ENCODE measurements at places on chromosomes 4 and X. TPM values are rescaled to one million over a fixed set of nuclear protein-coding genes. Genes with fewer than 3 reads are reported as not detected.

The PPP2R2C gene
- 1.7 TPM for total RNA-seq

The CXorf49 gene
- not detected for total RNA-seq

The MAGEA2 gene
- not detected for total RNA-seq

GRCh38 chr4:41155194-41155830, 59.0 kb downstream of the APBB2 start:
- H3K4me3 ChIP-seq: no peak overlapping the region
- H3K4me1 ChIP-seq: peaks cover 6% of the 10 kb centered on the region
- no peak for DNase-seq
- H3K27ac ChIP-seq: no peak overlapping the region

- H3K27me3 ChIP-seq: no peaks in the 10 kb centered on the region
- no peak for DNase-seq
- no peaks in the 10 kb centered on the region for H3K36me3 ChIP-seq
- H3K27ac ChIP-seq: no peak overlapping the region
- no peaks in the 10 kb centered on the region for H3K4me1 ChIP-seq
Observed at GRCh38 chr4:120680647-120681228, 241.8 kb downstream of the PRDM5 start.

DNA sequence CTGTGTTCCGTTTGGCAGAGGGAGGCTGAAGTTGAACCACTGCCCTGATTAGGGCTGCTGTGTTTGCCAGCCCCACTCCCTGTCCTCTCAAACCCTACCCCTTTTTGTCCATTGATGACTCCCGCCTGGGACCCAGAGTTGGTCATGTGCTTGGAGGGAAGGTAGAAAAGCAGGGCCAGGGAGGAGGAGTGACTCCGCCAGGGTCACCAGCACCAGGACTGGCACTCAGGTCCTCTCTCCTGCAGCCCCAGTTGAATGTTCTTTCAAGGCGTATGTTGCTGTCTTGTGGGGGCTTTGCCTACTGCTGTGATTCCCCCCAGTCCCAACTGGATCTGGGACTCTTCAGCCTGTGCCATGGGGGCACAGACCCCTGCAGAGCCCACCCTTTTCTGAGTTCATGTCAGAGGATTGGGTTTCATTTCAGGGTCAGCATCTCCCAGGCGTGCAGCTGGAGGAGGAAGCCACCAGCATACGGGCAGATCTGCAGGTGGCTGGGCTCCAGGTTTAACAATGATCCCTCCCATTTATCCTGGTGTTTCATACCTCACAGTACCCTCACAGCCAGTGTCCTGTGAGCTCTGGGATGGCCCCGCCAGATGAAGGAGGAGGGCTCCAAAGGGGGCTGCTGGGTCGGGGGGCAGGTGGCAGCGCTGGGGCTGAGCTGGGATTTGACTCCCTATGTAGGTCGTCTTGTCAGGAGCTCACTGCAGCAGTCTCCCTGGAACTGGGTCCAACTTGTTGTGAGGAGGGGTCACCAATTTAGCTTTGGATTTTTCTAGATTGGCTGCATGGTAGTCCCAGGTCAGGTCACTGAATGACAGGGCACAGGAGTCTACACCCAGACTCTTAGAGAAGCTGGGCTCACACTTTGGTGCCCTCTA, 55.7 kb downstream of the MSX1 start:
- no peak for DNase-seq
- no peaks in the 10 kb centered on the region for H3K27me3 ChIP-seq
- H3K4me3 ChIP-seq: no peak overlapping the region
- no peak overlapping the region for H3K27ac ChIP-seq
- no peaks in the 10 kb centered on the region for H3K4me1 ChIP-seq
- H3K36me3 ChIP-seq: no peaks in the 10 kb centered on the region

GRCh38 chr4:168683595-168683994, 186.7 kb downstream of the PALLD start:
- no peaks in the 10 kb centered on the region for H3K4me1 ChIP-seq
- no peak for DNase-seq
- H3K4me3 ChIP-seq: no peak overlapping the region
- peaks cover 5% of the 10 kb centered on the region for H3K36me3 ChIP-seq
- no peaks in the 10 kb centered on the region for H3K27me3 ChIP-seq

DNA sequence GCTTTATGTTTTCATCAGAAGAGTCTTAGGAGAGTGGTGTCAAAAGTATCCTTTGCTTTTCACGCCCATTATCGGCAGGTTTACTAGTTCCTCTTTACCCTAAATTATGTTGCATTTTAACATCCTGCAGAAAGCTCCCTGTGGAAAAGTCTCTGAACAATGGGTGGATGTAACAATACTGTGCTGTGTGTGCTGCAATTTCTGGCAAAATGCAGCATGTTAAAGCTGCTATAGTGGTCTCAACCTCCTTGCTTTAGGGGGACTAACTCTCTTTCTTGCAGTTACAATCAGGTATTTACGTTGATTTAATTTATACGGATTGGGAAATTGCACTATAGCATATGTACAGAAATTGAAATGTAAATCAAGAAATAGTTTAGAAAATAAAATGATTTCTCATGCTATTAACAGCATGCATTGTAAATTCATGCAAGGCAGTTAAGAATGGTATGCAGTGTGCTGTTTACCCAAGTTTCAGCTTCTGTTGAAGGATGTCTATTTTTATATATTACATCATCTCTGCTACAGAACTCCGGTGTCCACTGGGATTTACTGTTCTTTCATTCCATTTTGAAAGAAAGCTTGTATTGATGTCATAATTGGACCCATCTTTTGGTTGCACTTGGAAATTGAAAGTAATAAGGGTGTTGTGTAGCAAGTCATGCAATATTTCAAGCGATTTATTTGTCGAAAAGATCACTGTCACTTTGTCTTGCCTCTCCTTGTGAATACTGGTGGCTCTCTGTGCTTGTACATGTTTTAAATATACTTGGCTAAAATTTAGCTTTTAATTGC, 145.7 kb downstream of the RAPGEF2 start:
- no peaks in the 10 kb centered on the region for H3K27me3 ChIP-seq
- H3K4me1 ChIP-seq: peaks cover 21% of the 10 kb centered on the region
- DNase-seq: no peak
- peak overlapping the region; percentile 21 for H3K4me3 ChIP-seq

GRCh38 chr4:103429283-103429682, 231.1 kb upstream of the CENPE start:
- H3K4me3 ChIP-seq: no peak overlapping the region
- DNase-seq: no peak
- no peaks in the 10 kb centered on the region for H3K4me1 ChIP-seq
- H3K27ac ChIP-seq: no peak overlapping the region
- no peaks in the 10 kb centered on the region for H3K36me3 ChIP-seq

All from esophagus muscularis mucosa (tissue), 4 donors.